ENCODE measurements at places on chromosomes 11 and 22.
A peak's percentile ranks its signal among the peaks of the same experiment; 100 is the strongest.

DNA sequence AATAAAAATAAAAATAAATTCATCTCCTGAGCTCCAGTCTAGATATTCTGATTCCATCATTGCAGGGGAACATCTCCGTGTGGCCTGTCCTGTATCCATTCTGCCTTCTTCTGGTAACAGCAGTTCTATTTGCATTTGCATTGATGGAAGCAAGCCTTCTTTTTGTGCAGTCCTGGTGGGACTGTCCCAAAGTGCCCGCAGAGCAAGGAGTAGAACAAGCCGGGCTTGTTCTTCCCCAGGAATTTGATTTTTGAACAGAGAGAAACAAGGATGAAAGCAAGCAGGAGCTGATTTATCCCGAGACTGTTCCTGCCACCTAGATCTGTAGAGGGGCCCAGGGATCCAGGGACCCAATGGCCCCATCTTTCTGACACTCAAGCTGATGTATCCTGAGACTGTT, 65.4 kb downstream of the SYN3 start:
- no peak for DNase-seq

DNA sequence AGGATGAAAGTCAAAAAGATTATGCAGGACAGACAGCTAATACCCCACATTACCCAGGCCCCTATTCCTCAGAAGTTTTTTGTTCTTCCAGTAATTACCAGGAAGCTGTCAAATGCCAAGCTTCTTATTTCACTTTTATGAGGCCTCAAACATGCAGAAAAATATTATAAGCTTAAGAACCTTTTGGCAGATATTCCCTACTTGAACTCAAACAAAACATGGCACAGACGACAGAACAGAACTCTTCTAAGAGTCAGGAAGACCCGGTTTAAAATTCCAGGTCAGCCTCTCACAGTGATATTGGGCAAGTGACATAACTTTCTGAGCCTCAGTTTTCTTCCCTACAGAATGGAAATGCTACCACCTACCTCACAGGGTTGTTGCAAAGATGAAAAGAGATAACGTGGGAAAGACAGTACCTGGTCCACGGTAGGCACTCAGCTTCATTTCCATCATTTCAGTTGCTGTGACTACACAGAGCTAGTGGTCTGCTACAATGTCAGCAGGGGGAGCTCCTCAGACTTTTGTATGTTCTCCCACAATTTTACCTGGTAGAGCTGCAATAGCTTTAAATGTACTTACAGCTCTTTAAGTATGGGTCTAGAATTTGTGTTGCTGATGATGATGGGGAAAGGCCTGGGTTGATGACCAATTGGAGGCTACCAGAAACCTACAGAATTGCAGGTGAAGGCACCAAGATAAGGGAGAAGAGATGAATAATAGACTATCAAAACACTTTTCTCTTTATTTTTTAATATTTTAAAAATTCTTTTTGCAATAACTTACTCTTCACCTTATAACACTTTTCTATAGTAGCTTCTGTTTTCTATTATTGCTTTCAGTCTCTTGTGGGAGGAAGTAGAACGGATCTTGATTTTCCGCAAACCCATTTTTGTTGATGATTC, 98.3 kb upstream of the CHRM4 start:
- peak; percentile 69 for DNase-seq

- DNase-seq = no peak
These were observed 741.7 kb downstream of the NELL1 start for GRCh38 chr11:21411104-21411503.

- no peak for DNase-seq
These were observed 2.5 kb downstream of the TPP1 start for GRCh38 chr11:6616596-6617250.

- peak; percentile 76 for DNase-seq
These were observed 718 bp downstream of the FADS2 start for GRCh38 chr11:61828629-61829407.

- no peak for DNase-seq
These were observed 247.8 kb downstream of the NTM start for GRCh38 chr11:131618201-131618600.

- DNase-seq = no peak
These were observed 57.8 kb downstream of the OTOG start for GRCh38 chr11:17604915-17605233.

- no peak for DNase-seq
These were observed 6.0 kb downstream of the VSIG2 start for GRCh38 chr11:124745835-124746620.

DNA sequence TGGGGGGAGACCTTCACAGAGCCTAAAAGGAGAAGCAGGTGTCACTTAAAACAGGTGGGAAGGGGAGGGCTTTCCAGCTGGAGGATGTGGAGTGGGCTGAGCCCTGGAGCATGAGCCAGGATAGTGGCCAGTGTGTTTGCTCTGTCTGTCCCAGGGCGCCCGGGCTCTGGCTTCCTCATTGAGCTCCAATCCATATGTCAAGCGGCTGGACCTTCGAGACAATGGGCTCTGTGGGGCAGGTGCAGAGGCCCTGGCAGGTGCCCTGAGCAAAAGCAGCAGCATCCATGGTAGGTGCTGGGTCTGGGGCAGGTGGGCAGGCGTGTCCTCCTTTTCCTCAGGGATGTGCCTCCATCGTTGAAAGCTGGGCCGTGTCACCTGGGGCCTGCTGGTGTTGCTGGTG, 2.0 kb downstream of the LRRC74B start:
- DNase-seq = no peak

GRCh38 chr22:19130959-19131684, at the start of gene TSSK2:
Gene TSSK2, plus strand, starts transcription at chr22:19131308. Its CDS starts 92 bp downstream, at chr22:19131400.
- no peak for DNase-seq

DNA sequence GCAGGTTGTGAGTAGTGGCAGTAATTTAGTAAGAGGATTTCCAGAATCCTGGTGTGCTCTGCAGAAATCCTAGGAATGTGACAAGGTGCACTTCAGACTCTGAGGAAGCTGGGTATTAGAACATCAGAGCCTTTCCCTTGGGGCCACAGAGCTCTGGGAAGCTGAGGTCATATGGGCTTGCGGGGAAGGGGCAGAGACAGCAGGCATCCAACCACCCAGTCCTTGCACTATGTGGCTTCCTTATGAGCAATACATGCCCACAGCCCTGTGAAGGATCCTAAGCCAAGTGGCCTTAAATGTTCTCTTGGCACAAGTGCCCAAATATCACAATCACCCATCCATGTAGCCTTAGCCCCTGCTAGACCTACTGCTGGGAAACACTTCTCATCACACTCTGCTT, 46.2 kb downstream of the P4HA3 start:
- no peak for DNase-seq

GRCh38 chr11:68552542-68552941, 92.0 kb downstream of the PPP6R3 start:
- no peak for DNase-seq

GRCh38 chr11:75240311-75241035, at the start of gene TPBGL:
Gene TPBGL, plus strand, starts transcription at chr11:75240774. Its CDS starts 276 bp downstream, at chr11:75241050.
- no peak for DNase-seq

DNA sequence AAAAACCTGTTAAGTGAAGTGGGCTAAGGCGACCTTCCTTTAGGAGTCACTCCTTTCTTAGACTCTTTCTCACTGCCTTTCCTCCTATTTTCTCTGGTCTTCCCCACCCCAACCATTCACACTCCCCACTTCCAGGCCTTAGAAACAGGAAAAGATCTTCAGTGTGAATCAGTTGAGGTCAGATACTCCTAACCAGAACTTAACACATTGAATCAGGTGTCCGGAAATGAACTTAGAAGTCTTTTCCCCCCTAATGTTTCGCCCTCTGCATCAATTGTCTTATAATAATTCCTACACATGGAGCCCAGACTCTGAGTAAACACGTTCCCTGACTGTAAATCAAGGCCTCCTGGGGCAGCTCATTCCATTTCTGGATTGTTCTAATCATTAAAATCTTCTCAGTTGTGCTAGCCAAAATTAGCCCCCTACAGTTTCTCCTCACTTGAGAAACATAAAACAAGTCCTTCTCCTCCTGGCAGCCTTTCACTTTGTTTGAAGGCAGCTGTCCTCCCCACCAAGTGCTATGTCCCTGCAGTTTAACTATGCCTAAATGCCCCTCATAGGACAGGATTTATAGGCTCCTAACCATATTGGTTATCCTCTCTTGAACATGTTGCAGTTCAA, 32.7 kb upstream of the USP47 start:
- no peak for DNase-seq

DNA sequence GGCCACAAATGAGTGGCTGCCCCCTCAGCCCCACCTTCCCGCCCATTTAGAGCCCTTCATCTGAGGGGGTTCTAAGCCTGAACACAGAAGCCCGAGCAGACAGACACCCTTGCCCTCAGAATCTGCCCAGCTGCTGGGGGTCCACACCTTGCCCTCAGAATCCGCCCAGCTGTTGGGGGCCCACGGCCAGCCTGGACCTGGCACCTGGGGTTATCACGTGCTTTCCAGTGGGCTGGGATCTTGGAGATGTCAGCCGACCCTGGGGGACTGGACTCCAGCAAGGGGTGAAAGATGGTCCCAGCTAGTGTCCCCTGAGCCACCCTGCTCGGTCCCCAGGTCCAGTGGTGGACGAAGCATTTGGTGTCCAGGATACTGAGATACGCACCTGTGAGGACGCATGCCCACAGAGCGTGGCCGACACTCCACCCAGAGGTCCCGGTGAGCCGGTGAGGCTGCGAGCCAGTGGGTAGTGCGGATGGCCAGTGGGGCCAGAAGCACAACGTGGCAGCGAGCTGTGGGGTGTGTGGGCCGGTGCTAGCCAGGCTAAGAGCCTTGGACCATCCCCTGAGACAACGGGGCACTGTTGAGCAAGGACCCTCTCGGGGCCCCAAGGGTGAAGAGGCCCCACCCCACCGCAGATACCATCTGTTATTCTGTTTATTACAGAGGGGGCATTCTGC, 3.1 kb upstream of the CTSD start:
- no peak for DNase-seq

GRCh38 chr11:109668973-109669634, 247.1 kb downstream of the C11orf87 start:
- no peak for DNase-seq

GRCh38 chr11:28621753-28622152, 513.6 kb downstream of the METTL15 start:
- no peak for DNase-seq

GRCh38 chr22:46259374-46259773, 3.8 kb downstream of the PKDREJ start:
- no peak for DNase-seq

DNA sequence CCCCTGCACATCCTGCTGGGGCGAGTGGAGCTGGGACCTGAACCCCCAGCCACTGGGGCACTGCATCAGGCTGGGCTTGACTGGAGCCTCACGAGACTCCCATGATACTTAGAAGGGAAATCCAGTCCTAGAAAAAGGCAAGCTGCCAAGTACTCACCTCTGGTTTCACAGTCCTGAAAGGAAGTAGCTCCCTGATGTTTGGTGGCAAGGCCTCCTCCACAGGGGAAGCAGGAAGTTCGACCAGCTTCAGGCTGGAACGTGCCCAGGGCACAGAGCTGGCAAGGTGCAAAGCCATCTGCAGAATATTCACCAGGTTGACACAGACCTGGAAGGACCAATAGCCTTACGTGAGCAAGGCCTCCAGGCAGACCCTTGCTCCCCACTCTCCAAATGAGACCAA, 26.8 kb upstream of the NRIP3 start:
- no peak for DNase-seq

DNA sequence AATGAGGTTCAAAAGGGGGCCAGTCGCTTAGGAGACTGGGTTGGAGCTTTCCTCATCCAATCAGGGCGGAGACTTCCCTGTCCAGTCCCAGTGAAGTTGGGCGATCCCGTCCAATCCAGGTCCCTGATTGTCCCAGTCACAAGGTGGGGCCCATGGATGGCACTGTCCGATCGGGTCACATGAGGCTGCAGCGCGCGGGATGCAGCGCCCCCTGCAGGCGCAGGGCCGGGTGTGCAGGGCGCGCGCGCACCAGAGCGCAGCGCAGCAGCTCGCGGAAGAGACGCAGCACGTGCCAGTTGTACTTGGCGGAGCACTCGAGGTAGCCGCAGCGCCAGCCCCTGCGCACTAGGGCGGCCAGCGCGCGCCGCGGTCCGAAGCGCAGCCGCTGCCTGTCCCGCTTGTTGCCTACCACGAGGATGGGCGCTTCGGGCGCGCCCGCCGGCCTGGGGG, 2.3 kb downstream of the RASL10A start:
- DNase-seq = peak; percentile 88

DNA sequence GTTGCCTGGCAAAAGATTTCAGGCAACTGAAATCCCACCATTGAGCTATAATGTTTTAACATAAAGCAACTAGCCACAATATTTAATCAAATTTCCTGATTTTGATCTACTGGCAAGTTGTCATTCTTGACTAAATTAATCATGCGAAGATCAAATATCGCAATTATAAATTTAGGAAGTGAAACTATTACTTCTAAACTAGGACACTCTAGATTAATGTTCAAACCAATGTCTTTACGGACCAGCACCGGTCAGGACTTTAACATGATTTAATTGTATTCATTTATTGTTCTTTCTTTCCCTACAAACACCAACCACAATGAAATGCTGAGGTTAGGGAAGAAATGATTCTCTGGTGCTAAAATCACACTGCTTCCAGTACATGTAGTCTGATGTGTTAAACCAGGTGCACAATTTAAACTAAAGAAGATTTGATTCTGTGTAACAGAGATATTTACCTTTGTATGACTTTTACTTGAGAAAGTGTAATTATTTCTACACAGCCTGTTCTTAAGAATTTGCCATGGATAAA, 14.9 kb downstream of the GAS2 start:
- no peak for DNase-seq

DNA sequence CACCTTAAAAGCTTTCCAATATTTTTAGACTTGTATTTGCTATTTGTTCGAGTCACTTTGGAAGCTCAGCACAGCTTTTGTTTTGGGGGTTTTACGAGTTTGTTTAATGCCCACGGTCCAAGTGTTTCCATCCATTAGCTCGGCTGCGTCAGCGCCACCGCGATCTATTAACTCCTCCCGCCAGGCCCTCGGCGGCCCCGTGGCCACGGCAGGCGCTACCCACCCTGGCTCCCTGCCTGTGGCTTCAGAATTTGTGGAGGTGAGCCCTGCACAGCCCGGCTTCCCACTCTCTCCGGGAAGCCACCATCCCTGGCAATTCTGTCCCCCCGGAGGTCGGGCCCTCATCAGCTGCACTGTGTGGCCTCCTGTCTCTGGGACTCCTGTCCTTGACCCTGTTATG, 648.5 kb downstream of the BRD1 start:
- no peak for DNase-seq

DNA sequence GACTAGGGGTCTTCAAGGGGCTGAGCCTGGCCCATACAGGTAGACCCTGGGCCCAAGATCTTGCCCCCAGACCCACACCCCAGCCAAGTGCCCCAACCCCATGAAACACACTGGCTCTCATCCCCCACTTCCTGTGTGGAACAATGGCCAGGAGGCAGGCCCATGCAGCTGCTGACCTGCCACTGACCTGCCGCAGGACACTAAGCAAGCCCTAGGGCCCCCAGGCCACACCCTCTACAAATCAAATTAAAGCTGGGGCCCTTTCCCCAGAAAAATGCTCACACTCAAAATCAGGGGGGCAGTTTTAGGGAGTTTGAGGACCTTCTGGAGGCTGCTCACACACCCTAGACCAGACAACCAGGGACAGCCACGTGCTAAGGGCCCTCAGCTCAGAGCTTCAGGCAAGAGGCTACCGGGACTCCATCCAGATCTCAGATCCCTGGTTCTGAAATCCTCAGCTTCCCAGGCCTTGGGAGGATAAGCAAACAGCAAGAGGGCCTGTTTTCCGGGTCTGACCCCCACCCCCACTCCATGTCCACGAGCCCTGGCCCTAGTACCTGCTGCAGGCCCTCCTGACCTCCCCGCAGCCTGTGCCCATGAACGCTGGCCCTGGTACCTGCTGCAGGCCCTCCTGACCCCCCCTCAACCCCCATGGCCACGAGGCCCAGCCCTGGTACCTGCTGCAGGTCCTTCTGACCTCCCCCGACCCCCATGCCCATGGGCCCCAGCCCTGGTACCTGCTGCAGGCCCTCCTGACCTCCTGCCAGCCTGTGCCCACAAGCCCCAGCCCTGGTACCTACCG, 10.0 kb downstream of the CARD10 start:
- DNase-seq = no peak

- no peak for DNase-seq
These were observed 46.6 kb downstream of the CWC15 start for GRCh38 chr11:94926698-94927237.

All from erythroblast (primary cell).